ENCODE measurements at places on chromosomes 11 and 22.

GRCh38 chr11:82038154-82038553 lies 695.5 kb downstream of the FAM181B start:
- DNase-seq, result no peak

DNA sequence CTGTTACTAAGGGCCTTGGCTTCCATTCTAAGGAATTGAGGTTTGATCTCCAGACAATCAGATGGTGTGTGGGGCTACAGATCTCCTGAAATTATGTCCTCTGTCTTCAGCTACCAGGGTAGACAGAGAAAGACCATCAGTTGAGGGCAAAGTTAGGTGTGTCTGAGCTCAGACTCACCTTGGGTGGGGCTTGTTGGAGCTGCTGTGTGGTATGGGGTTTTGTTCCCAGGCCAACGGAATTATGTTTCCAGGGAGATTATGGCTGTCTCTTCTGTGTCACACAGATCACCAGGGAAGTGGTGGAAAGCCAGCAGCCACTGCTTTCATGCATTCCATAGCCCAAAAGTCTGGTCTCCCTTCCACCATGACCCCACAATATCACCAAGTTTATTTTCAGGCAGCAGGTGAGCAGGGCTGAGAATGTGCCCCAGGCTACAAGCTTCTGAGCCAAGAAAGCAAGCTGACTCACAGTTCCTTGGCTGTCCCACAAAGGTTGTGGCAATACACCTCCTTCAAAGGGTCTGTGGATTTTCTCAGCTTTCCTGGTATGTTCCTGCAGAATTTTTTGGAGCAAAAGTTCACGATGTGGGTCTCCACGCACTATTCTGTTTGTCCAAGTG lies 714.9 kb downstream of the LUZP2 start:
- DNase-seq, result no peak

DNA sequence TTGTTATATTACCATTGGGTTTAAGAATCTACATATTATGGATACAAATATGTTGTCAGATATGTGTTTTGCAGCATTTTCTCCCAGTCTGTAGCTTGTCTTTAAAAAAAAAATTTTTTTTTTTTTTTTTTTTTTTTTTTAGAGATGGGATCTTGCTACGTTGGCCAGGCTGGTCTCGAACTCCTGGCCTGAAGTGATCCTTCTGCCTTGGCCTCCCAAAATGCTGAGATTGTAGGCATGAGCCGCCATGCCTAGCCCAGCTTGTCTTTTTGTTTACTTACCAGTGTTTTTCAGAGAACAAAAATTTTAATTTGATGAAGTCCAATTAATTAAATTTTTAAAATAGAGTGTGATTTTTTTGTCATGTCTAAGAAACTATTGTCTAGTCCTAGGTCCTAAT lies 29.8 kb downstream of the INCENP start:
- no peak for DNase-seq

- no peak for DNase-seq
Observed at GRCh38 chr22:49262167-49262566, 565.5 kb downstream of the BRD1 start.

GRCh38 chr22:27603800-27604144 lies 197.8 kb downstream of the MN1 start:
- no peak for DNase-seq

DNA sequence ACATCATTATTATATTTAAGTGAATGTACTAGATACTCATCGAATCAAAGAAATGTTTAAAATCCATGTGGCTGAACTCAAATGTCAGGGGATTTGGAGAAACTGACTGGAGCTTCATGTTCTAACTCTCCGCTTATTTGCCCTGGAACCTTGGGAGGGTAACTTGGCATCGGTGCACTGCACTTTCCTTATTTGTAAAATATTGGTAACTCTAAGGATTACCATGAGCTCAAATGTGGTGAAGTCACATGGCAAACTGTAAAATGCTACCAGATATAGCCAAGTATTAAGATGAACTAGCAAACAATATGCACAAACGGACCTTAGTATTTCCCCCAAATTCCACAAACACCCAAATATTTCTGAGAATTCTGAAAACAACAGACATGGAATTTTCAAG lies 75.6 kb downstream of the ETS1 start:
- DNase-seq, result no peak

DNA sequence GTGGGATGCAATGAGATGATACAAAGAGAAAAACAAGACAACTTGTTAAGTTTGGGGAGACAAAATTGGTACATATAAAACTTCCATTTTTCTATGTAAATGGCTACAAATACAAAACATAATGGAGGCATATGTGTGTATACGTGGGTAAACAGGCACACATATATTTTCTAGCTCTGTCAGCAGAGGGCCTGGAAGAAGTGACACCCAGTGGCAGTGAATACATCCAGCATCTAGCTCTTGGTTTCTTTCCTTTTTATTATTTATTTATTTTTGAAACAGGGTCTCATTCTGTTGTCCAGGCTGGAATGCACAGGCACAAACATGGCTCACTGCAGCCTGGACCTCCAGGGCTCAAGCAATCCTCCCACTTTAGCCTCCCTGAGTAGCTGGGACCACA lies 5.0 kb upstream of the RASL10A start:
- DNase-seq, result no peak

GRCh38 chr11:92388380-92388779 lies 163.8 kb downstream of the FAT3 start:
- no peak for DNase-seq

All from activated CD8-positive, alpha-beta memory T cell treated with anti-CD3 and anti-CD28 coated beads for 1 hour (primary cell).